Stimulated activated naive CD4-positive, alpha-beta T cell (primary cell): ENCODE measurements at places on chromosomes 12 and 14.

DNA sequence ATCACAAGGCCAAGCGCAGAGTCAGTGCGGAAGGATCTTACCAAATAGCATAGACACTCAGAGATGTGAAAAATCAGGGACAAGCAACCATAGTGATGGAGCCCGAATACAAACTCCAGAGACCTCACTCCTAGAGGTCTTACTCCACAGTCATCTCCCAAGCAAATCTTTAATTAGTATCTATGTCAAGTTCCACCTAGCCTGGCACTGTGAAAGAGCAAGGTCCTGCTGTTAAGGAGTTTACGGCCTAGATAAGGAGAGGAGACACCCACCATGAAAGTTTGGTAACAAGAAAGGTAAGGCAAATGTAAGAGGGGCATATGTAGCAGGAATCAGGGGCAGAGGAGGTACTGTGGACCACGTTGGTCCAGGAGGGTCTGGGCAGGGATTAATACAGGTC lies 7.4 kb upstream of the PLEKHG6 start:
- no peak for DNase-seq

- peak; percentile 65 for DNase-seq
Measured at GRCh38 chr12:53097564-53098353, at the start of gene IGFBP6. Gene IGFBP6 (plus strand): TSS chr12:53097667. CDS start chr12:53097718, 51 bp downstream.

GRCh38 chr12:69024413-69024812 lies 91.4 kb upstream of the CPM start:
- DNase-seq, result no peak

- no peak for DNase-seq
Measured at GRCh38 chr12:27549236-27549800, 25.3 kb downstream of the PPFIBP1 start.

- DNase-seq, result no peak
Measured at GRCh38 chr14:50928002-50928635, 16.2 kb downstream of the PYGL start.

- no peak for DNase-seq
Measured at GRCh38 chr12:26830363-26830762, 2.6 kb downstream of the ITPR2 start.

- DNase-seq, result peak; percentile 40
Measured at GRCh38 chr14:75230140-75230792, 48.4 kb upstream of the FOS start.

DNA sequence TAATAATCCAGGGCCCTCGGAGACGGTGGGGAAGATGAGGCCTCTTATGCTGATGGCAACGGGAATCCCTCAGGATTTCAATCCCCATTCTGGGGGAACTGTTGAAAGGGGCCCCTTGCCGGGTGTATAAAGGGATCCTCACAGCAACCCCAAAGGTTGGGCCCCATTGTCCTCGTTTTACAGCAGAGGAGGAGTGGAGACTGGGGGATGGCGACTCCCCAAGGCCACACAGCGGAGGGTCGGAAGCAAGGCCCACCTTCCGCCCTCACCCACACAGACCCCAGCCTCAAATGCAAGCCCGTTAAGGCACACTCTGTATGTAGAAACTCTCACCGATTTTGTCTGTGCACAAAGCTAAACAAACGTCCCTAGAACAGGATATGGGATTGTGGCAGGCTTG lies 327.9 kb upstream of the DIO3 start:
- no peak for DNase-seq

- DNase-seq, result no peak
Measured at GRCh38 chr14:52882824-52883223, 68.0 kb downstream of the FERMT2 start.

DNA sequence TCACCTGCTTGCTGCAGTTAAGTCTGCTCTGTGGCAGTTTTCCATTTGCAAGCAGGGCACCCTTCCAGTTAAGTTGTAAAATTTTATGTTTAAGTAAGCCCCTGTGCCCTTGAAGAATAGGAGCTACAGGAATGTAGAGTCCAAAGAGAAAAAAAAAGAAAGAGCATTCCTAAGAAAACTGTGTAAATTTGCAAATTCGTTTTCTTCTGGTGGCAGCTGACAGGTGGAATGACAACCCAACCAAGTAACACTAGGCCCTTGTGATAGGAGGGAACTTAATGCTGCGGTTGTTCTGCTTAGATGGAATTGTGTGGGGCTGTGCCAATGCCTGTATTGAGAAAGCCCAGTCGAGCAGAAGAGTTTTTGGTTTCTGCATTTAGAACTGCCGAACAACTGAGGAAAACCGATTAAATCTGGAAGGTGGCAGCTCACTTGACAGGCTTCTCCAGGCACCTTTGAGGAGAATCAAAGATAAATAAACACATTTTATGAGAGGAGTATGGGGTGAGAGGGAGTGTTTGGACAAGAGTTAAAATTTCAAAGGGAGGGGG lies 280.0 kb downstream of the RAD51B start:
- no peak for DNase-seq

DNA sequence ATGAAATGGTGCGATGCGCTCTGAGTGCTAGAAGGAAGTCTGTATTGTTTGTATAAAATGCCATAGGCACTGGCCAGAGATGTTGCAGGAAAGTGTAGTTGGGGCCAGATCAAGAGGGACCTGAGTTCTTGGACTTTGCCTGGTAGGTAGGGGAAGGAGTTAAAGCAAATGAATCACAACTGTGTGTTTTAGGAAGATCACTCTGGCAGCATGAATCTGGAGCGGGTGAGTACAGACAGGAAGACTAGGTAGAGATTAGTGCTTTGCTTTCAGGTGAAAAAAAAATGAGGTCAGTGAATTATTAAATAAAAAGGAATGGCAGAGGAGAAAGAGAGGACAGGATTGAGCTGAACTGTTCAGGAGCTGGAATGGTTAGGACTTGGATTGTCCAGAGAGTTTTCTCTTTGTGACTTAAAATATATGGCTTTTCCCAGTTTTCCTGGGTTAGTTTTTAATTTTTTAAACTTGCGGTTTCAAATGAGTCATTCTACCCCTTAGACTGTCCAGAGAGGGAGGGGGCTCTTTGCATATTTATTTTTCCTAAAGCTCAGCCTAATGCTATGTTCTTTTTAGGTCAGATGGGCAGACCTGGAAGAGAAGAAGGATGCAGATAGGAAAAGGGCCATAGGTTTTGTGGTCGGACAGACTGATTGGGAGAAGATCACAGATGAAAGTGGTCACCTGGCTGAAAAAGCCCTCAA lies 41.1 kb downstream of the PROX2 start:
- no peak for DNase-seq

- no peak for DNase-seq
Measured at GRCh38 chr14:86057018-86057667, 527.2 kb downstream of the FLRT2 start.

DNA sequence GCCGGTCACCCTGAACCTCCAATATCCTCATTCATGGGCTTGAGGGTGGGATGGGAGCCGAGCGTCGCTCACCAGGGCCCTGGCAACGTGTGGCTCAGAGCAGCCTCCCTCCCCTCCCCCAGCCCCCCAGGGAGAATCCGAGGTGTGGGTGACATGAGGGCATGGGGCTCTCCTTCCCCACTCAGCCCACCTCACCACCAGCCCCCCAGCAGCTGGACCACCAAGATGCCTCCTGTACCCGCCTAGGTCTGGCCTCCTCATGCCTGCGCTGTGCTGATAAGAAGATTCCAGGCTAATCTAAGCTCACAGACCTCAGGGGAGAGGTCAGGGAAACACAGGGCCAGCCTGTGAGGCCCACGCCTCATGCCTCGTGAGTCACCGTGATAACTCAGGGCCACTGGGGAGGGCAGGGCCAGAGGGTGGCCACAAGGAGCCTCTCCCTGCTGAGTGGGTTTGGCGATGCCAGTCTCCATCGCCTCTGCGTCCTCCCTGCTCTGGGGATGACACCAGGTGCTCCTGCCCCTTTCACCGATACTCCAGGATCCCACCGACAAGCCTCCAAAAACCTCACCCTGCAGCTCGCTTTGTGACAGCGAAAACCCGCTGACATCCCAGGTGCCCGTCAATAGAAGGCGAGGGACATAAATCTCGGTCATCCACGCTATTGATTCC lies 56.9 kb downstream of the TESC start:
- DNase-seq, result no peak

DNA sequence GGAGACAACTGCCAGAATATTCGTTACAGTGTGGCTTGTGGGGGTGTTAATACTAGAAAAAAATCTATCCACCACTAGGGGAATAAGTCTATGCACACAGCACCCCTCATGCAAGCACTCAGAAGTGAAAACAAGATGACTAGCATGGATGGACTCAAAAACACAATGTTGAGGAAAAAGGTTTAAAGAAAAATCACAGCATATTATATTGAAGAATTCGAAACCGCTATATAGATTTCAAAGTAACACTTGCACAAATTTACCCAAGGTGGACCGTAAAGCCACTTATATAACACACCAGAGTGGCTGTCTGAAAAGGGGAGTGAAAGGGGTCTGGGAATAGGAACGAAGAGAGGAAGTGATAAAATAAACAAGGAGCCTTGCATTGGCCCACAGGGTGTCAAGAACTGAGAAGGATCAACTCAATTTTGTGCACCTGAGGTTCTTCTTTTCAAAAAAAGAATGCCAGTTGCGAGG lies 544 bp downstream of the ABCD4 start:
- peak; percentile 55 for DNase-seq

GRCh38 chr12:54605138-54605970 lies 16.9 kb upstream of the PPP1R1A start:
- DNase-seq, result no peak

GRCh38 chr12:105206686-105207374 lies 29.1 kb downstream of the APPL2 start:
- no peak for DNase-seq

- DNase-seq, result no peak
Measured at GRCh38 chr14:81412779-81413178, 12.7 kb upstream of the STON2 start.

DNA sequence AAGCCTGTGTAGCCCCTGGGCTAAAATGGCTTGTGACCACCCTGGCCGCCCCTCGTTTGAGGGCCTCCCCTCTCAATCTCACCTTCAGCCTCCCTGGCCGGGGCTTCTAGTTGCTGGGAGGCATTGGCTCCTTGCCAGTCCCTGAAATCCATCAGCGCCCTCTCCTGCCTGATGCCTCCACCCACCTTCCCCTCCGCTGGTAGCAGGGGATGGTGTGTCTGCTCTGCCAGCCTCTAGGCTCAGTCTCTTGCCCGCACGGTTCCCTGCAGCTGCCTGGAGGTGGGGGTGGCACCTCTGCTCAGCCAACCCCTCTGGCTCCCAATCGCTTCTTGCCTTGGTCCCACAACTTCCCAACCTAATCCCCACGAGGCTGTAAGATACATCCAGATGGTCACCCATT lies 167.9 kb downstream of the PHETA1 start:
- DNase-seq, result no peak

- DNase-seq, result no peak
Measured at GRCh38 chr12:9881988-9882387, 699 bp downstream of the KLRF2 start.

- DNase-seq, result no peak
Measured at GRCh38 chr12:122825773-122826724, 9.2 kb upstream of the HIP1R start.

DNA sequence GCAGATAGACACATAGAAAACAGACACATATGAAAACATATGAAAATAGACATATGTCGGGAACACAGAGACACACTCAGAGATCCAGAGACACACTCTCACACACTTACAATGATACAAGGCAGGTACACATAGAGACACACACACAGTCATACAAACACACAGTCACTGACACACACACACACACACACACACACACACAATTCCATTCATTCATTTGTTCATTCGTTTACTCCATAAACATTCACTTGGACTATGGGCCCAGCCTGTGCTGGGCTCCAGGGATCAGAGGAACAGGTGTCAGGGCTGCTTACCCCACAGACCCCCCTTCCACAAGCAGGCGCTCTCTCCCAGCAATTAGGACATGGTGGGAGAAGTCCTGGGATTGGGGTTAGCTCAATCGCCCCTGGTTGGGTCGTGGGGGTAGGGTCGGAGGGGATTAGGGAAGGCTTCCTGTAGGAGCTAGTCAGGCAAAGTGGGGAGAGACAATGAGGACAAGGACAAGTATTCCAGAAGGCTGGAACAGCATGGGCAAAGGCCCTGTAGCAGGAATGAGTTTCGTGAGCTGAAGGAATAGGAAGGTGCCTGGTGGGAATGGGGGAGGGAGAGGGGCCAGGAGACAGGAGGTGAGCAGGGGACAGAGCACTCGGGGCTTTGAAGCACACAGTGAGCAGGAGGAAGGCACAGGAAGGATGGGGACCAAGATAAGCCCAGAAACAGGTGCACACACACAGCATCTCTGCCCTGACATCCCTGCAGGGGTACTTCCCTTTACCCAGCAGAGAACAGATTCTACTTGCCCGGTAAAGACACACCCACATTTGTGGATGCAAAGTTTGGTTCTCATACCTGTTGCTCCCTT lies 6.5 kb downstream of the RASAL1 start:
- DNase-seq, result no peak

DNA sequence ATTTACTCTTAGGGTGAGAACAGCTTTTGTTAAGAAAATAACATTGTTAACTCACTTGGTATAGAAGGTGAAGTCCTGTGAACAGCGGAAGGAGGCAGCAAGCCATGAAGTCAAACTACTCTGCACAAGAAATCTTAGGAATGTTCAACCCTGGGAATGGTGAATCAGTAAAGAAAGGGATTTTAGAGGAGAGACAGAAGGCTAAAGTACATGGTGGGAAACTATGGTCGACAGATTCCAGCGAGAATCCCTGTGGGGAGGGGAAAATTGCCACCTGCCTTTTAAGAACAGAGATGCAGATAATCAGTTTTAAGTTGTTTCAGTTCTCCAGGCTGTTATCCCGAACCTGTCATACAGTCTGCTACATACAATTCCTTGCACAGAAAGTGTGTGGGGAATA lies 63.2 kb upstream of the PTPRR start:
- DNase-seq, result no peak

GRCh38 chr12:48828293-48828692 lies 10.0 kb downstream of the CACNB3 start:
- no peak for DNase-seq

GRCh38 chr12:25377469-25378177 lies 126.9 kb upstream of the KRAS start:
- DNase-seq, result peak; percentile 3

- DNase-seq, result no peak
Measured at GRCh38 chr14:96180043-96180874, 24.4 kb upstream of the BDKRB2 start.

- no peak for DNase-seq
Measured at GRCh38 chr12:46981622-46982021, 97.8 kb upstream of the PCED1B start.

DNA sequence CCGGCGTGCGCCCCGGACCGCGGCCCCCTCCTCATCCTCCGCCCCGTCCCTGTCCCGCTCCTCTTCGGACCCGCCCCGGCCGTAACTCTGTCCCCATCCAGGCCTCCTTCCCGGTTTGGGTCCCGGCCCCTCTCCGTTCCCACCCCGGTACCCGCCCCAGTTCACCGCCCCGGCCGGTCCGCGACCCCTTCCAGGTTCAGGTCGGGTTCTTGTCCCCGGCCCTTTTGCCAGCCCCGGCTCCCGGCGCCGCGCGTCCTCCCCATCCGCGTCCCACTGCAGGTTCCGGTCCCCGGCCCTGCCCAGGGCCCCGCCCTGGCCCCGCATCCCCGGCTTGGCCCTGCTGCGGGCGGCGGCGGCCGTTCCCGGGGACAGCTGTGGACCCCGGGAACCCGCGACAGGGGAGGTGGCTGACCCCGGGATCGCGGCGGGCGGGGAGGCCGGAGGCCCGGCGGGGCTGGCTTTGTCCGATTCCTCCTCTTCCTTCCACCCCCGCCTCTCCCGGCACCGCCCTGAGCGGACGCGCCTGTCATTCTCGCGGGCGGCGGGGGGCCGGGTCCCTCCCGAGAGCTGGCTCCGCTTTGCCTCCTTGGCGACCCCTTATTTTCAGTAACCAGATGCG lies 601 bp downstream of the KLC1 start:
- DNase-seq, result peak; percentile 24
